COR-L47 (cell line): ENCODE measurements at places on chromosomes 1 and 21.

- DNase-seq = no peak
These were observed 708 bp downstream of the PRDM2 start for GRCh38 chr1:13700521-13701270.

- no peak for DNase-seq
These were observed 114.5 kb downstream of the CRYAA start for GRCh38 chr21:43283136-43283924.

GRCh38 chr1:107821340-107821739 lies 143.6 kb downstream of the VAV3 start:
- DNase-seq = no peak

GRCh38 chr1:42752284-42752683 lies 12.2 kb upstream of the CLDN19 start:
- no peak for DNase-seq

GRCh38 chr1:33329600-33330305 lies 8.9 kb upstream of the A3GALT2 start:
- DNase-seq = no peak

GRCh38 chr21:37032877-37033471 lies 26.5 kb downstream of the RIPPLY3 start:
- no peak for DNase-seq

DNA sequence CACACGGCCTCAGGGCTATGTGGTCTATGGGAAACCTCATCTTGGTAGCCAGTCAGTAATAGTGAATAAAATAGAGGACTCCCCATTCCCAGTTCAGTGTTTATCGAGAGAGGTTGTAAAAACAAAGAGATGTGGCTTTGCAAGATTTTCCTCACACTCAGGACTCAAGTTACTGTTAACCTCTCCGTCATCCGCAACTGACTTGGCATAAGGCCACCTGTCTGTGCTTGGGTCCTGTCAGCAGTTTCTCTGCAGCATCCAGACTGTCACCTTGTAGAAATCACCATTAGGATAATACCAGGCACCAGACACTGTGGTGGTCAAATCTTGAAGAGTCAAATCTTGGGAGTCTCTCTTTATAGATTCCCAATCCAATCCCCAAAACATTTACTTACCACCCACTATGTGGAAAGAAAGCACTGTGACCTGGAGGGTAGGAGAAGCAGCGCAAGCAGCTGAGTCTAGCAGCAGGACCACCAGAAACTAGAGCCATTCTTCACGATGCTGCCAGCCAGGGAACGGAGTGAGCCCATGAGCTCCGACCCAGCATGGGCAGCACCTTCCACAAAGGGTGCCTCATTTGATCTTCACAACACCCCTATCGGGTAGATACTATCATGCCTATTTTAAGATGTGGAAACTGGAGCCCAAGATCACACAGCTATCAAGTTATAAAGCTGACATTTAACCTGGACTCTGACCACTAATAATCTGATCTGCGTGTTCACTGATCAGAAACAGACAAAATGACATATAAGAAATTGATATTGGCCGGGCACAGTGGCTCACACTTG lies 5.6 kb upstream of the GPR25 start:
- DNase-seq = no peak

- DNase-seq = no peak
These were observed 114.7 kb downstream of the ATP5PO start for GRCh38 chr21:33800753-33801423.

GRCh38 chr1:201291916-201292315 lies 8.6 kb downstream of the PKP1 start:
- DNase-seq = no peak

GRCh38 chr1:241799416-241799815 lies 48.6 kb upstream of the EXO1 start:
- DNase-seq = no peak
